Esophagus (tissue), 2 donors: ENCODE measurements at places on chromosomes 5 and 9. TPM values are rescaled to one million over a fixed set of nuclear protein-coding genes. Genes with fewer than 3 reads are reported as not detected.

Gene SHISAL2B
- polyA plus RNA-seq: not detected

Gene GRIA1
- 0.01 TPM for polyA plus RNA-seq

Gene ACTBL2
- not detected for polyA plus RNA-seq

Gene PCDHA9
- 0.02 TPM for polyA plus RNA-seq

Gene SLC25A2
- polyA plus RNA-seq: 0.29 TPM

Gene OR1J2
- polyA plus RNA-seq: 0.04 TPM

Gene JAKMIP2
- 0.20 TPM for polyA plus RNA-seq

Gene PCDHGB2
- polyA plus RNA-seq: 0.39 TPM

Gene SPAG8
- polyA plus RNA-seq: 0.52 TPM

Gene PLPP7
- polyA plus RNA-seq: 0.73 TPM

Gene CARD9
- 1.1 TPM for polyA plus RNA-seq

Gene ROR2
- polyA plus RNA-seq: 1.7 TPM
